ENCODE measurements at places on chromosomes 3 and 15.
A peak's percentile ranks its signal among the peaks of the same experiment; 100 is the strongest.

- no peak for DNase-seq
Measured at GRCh38 chr3:74263031-74263430, 351.4 kb downstream of the CNTN3 start.

- DNase-seq = no peak
Measured at GRCh38 chr3:61300006-61300380, 48.7 kb upstream of the FHIT start.

DNA sequence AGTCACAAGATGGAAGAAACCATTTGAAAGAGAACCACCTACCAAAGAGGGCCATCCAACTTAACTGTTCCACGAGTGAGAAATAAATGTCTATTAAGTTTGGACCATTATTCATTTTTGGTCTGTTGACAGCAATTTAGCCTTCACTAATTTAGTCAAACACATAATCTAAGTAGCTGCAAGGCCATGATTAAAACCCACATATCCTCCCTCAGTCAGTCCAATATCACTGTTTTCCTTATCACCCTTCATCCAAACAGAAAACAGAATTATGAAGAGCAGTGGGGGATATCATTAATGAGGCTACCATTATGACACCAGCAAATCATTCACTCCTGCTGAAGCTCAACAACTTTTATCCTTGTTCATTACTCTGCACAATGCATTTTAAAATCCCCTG is 52.0 kb downstream of the PIK3CB start:
- no peak for DNase-seq

DNA sequence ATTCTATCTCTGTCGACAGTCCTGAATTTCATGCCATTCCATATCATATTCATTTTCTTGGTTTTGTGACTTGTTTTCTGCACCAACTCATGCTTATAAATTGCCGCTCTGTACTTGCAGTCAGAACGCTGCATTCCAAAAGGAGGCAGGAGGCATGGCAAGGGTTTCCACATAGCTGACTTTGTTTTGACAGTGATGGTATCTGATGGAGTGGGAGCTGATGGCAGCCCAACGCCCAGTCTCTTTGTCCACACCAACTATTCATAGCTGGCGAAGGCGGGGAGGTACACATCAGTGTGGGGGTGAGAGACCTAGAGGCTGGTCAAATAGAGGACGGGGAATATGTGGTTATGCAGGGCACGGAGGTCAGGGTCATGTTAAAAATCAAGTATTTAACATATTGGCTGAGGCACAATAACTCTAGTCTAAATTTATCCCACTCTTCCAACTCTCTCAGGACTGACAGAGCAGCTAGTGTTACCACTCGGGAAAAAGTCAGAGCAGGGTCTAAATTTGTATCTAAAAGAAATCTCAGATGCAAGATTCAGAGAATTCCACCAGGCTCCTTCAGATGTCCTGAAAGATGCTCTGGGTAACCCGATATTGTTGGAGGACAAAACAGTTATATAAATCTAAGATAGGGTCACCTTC is 67.8 kb upstream of the ATP13A3 start:
- no peak for DNase-seq

DNA sequence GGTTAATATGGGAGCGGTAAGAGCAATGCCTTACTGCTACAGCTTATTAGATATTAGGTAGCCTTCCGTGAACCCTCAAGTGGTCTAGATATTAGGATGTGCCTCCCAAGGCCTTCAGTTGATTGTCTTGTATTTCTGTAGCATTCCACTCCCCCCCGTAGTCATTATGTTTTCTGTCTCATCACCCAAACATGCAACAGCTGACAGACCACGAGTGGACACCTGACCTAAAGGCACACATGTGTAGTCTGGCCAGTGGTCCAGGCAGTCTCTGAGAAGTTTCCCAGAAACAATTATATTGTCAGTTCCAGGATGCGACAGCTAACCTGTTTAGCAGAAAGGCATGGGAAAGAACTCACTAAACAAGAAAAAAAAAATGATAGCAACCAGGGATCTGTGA is 1000.9 kb downstream of the AGBL1 start:
- DNase-seq = no peak

- DNase-seq = no peak
Measured at GRCh38 chr15:66237513-66238235, 15.9 kb downstream of the MEGF11 start.

GRCh38 chr3:101807888-101808287 is 28.9 kb downstream of the NXPE3 start:
- no peak for DNase-seq

DNA sequence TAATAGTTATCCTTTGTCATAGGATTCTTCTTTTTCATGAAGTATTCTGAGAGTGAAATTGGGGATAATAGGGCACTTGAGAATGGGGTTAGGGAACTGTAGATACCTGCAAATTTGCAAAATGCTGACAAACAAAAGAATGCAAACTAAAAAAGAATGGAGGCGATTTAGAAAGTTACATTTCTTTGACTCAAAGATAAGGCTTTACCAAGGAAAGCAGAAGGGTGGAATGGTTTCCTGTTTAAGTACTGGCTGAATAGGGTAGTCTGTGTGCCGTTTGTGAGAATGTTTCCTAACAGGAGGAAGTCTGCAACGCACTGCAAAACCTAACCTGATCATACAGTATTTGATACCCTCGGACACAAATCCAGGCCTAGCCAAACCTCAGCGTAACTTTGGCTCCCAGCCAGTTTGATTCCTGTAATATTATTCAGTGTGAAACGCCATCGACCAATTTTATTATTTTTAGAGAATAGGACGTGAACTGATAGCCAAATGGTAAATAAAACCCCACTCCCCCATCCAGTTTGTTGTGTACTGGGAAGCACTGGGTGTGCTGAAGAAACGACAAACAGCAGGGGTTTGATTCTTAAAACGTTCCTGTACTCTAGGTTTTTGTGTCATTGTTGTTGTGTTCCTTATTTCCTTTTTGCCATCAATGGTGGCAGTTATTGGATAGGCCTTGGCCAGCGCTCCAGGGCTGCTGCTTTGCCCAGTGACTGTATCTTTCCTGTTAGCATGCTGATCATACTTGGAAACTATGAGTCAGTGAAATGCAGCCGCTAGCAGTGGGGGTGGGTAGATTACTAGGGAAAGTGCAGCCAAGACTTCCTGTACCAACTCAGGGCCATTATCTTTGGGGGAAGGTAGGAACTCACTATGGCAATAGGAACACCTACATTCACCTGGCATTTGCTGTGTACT is 148.0 kb upstream of the TBL1XR1 start:
- DNase-seq = no peak

DNA sequence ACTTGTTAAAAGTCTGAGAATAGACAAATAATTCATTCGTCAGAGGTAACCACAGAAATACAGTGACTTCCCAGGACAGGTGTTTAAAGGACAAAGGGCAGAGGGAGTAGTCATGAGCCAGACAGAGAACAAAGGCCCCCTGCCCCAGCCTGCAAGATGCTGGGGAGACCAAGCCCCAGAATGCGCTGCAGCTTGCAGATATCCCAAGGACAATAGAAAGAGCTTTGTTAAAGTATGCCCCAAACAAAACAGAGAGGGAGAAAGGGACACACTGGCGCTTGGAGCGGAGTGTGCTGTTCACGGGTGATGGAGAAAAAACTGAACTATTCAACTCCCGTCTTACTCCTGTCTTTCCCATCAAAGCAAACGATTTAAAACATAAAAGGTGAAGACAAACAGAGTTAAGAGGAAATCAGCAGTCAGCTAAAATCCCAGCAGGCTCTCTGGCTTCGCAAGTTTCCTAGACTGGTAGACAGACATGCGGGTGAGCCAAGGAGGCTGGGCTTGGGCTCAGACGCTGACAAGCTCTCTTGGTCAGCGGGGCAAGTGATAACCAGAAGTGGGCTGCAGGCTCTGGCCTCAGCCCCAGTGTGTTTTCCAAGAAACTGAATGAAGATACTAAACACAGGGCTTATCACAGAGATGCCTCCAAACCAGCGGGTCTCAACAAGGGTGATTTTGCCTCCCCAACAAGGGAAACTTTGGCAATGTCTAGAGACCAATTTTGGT is 130.1 kb downstream of the UACA start:
- no peak for DNase-seq

- DNase-seq = no peak
Measured at GRCh38 chr15:100245487-100245820, 96.3 kb downstream of the ADAMTS17 start.

DNA sequence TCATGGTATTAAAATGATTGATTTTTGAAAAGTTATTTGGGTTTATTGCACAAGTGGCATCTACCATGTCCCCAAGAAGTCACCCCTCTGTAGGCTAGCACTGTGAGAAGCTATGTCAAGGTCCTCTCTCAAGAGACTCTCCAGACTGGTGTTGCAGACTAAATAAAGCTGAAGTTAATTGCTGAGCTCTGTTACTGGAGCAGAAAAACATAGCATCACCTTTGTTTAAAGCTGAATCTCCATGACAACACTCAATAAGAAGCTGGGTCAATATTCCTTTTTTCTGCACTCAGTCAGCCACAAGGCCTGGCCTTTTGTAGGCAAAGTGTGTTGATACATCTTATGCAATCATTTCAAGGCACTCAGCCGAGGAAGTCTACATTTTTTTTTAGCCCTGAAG is 806.6 kb upstream of the LMCD1 start:
- DNase-seq = peak; percentile 27

DNA sequence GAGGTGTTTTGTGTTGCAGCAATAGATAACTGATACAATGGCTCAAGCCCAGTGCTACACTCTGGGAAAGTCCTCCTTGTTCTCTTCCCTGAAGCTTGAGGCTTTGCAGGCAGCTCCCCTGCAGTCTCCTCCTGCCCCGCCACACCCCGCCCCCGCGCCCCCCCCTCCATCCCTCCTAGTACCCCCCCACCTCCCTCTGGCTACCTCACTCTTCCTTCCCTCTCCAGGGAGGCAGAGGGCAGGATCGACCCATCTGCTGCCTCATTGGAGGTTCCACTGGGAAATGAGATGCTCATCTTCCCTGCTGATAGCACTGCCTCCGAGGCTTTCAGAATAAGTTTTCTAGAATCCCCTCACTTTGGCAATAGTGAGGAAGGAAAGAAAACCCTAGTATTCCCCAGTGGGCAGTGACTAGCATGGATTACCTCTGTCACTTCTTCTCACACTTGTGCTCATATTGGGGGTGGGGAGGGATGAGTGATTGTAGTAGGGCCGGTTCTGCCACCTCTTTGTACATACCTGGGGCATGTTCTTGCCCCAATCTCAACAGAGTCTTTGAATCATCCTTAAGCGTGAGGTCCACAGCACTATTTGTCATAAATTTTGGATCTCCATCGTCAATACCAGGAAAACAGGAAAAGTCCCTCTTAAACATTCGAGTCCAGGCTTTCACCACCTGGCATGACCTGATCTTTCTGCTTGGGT is 16.3 kb upstream of the RAB7A start:
- DNase-seq = no peak

DNA sequence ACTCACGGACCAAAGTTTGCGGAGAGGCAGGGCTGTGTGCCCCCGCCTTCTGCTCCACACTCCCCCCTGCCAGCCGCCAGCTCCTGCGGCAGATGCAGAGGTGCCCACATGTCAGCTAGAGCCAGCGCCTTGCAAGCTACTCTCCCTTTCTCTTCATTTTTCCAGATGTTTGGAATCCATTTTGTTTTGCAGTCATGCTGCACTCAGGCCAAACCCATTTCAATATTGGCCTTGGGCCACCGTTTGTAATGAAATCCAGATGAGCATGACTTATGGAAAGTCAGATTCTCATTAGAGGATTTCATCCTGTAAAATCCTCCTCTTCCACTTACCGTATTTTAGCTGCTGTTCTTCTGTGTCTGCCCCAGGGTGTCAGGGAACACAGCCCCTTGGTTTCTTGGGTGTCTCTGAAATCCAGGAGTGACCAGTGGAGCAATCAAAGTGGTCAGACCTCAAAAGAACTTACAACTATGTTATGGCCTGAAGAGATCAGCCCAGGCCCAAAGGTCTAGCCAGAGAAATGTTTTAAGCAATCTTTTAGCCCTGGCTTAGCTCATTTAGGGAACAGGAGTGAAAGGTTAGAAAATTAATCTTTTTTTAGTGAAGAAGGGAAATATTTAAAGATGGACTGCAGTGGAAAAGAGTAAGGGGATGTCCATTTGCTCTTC is 65.8 kb downstream of the AAGAB start:
- no peak for DNase-seq

DNA sequence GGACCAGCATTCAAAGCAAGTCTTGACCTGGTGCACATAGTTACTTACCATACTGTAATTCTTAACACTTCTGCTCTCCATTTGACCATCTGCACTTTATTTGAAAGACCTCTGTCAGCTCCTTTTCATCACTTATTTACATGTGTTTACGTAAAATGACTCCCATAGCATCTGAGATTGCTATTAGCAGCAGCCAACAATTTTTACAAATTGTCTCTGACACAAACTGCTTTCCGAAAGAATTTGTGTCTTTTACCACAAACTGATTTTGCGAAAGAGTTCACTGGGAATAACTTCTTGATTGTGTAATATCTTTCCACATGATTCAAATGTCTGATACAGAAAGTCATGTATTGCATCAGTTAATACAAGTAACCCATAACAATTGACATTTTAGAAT is 144.1 kb upstream of the PEX5L start:
- DNase-seq = no peak

GRCh38 chr3:106305882-106306435 is 437.1 kb upstream of the CBLB start:
- DNase-seq = no peak

DNA sequence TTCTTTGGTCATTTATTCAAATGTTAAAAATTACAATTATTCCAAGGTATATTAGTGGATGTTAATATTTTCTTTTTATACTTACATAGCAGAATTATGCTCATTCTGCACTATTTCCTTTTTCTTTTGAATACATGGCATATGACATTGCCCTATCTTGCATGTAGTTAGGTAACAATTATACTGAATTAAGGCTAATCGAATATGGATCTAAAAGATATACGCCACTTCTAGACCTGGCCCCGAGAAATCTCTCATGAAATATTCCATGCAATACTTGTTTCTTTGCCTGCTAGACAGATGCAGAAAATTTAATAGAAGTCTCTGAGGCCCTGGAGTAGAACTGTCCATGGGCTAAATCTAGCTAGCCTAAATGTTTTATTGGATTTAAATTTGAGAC is 493.4 kb downstream of the OTOL1 start:
- no peak for DNase-seq

DNA sequence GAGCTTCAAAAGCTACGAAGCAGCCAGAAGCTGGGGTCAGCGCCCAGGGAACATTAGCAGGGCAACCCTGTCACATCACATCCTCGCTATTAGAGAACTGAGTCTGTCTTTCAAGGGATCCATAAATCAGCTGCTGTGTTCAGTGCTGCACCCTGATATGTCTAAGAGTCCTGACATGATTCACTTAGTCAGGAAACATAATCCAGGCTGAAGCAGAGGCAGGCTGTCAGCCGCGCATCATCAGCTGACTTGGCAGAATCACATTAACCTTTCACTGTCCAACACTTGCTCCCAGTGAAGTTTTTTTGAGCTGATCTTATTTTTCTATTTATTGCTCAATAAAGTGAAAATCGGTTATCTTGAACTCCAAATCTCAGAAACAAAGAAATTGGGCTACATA is 23.5 kb downstream of the MYH15 start:
- DNase-seq = peak; percentile 25
